Inflammatory macrophage (primary cell): ENCODE measurements at places on chromosomes 3 and 15.

DNA sequence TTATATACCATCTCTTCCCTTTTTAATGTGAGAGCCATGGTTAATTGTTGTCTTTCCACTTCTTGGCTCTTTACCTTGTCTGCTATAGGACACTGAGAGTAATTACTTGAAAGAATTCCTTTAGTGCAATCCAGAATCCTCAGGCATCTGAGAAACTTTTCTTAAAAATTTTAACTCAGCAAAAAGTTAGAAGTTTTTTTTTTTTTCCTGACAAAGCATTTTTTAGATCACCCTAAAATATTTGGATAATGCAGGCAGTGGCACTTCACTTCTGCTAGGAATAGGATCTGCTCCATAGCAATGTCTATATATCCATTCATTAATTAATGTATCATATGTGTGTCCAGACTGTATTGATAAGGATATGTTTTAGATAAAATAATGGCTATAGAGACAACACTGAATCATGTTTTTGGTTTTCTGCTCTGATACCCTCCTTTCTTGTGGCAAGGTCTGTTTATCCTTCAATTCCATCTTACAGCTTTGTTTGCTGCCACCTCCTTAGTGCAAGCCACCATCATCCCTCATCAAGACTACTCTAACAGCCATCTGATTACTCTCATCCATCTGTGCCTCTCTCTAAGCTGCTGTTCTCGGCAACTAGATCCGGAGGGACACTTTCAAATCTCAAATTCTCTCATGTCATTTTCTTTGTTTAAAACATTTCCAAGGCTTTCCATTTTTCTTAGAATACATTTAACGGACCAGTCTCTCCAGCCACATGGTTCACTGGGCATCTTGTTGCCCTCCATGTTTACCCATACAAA lies 563.5 kb downstream of the EDEM1 start:
- DNase-seq = no peak

DNA sequence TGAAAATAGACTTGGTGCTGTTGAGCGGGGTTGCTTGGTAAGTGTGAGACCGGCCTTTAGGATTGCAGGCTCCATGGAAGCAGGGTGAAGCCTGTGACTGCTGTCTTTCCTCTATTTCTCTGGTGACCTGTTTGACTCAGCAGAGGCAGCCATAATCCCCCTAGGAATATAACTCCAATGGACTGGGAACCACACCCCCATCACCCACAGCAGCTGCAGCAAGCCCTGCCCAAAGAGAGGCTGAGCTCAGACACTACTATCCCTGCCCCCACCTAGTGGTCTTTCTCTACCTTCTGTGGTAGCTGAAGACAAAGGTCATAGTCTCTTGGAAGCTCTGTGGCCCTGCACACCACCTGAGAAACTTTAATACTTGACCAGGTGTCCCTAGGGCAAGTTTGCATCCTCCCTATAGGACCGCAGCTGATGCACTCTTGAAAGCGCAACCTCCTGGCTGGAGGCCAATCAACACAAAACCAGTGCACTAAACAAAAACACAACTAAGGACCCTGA lies 133.6 kb upstream of the MRPL3 start:
- no peak for DNase-seq

DNA sequence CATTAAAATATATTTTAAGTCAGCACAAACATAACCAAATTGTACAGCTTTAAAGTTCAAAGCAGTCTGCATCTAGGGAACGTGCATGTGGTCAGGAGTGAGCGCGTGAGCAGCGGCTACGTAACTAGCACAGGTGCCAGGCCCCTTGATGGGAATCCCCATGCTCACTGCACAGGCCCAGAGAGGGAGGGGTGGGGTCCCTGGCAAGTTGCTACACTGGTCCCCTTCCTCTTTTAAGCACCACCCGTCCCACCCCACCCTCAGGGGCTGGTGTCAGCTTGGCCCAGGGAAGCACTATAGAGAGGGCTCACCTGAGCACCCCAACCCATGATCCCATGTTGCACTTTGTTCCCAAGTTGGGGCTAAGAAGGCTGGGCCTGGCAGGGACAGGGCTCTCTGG lies 835 bp upstream of the GMPPB start:
- DNase-seq = no peak

DNA sequence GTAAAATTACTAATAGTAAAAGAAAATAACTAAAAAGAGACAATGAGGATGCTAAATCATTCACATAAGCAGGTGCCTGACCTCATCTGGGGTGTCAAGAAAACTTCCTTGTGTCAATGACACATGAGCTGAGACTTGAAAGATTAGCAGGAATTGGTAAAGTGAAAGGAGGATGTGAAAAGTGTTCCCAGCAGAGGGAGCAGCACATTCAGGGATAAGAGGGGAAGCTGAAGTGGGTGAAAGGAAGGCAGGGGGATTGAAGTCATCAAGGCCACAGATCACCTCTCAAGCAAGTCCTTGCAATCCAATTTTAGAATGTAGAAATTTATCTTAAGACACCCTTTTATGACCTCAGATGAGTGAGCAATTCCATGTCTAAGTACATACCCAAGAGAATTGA lies 60.2 kb upstream of the ACP3 start:
- peak; percentile 75 for DNase-seq

- no peak for DNase-seq
Measured at GRCh38 chr3:71578054-71578751, 5.3 kb downstream of the FOXP1 start.

DNA sequence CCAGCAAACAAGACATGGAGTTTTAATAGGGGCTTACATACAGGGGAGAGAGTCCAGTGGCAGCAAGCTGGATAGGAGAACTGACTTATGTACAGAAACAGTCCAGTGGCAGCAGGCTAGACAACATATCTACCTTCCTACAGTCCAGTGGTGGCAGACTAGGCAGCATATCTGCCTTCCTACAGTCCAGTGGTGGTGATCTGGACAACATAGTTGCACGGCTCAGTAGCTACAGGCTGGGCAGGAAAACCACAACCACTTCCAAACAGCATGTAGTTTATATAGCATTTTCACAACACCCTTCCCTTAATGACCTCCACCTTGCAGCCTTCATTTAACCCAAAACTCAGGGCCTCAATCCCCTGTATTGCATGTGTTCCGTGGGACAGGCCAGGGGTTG lies 181.3 kb upstream of the EIF1B start:
- DNase-seq = no peak

- DNase-seq = no peak
Measured at GRCh38 chr3:172974969-172975368, 166.1 kb downstream of the SPATA16 start.

- peak; percentile 72 for DNase-seq
Measured at GRCh38 chr15:85832394-85832793, 37.7 kb upstream of the KLHL25 start.

DNA sequence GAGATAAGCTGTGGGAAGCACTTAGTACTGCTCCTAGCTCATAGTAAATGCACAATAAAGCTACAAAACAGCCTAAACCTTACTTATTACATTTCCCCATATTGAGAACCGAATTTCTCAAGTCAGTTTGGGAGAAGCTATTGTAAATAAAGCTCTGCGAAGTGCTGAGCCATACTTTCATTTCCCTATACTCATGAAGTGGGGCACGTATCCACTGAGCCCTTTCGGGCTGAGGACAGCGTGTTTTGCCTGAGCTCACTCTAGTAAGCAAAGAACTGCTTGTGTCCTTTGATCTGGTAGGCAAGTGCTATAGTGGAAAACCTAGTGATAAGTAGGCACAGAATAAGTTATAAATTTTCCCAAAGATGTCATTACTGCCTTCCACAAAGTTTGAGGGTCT lies 165.0 kb downstream of the RSL24D1 start:
- DNase-seq = peak; percentile 59

DNA sequence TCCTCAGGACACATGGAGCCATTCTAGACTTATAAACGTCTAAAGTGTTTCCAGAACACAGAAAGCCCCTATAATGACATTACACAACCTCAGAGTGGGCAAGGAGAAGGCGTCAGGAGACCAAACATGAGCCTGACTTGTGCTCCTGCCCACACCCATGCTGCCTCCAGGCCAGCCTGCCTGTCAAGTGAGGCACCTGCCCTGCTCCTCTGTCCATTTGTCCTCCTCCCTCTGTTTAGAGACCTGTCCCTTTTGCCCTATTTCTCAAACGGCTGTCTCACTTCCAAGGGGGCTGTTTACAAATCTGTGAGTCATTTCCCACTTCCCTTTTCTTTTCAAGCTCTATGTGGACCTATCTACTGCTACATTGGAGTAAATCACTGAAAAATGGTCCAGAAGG lies 21.0 kb downstream of the ZDHHC3 start:
- peak; percentile 90 for DNase-seq

DNA sequence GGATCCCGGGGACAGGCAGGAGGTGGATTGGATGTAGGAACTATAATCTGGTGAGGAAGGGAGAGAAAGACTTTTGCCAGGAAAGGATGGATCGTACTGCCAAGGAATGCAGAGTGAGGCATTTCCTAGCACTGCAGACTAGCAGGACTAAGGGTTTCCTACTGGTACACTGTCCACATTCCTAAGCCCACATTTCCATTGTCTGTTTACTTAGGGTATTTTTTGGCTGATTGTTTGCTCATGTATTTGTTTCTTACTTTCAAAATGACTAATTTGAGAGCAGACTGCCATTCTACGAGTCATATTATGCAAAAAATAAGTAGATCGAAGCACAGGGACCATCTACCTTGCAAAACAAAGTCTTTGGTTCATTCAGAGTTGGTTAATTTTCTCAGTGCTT lies 1029.5 kb upstream of the NR2F2 start:
- DNase-seq = no peak

DNA sequence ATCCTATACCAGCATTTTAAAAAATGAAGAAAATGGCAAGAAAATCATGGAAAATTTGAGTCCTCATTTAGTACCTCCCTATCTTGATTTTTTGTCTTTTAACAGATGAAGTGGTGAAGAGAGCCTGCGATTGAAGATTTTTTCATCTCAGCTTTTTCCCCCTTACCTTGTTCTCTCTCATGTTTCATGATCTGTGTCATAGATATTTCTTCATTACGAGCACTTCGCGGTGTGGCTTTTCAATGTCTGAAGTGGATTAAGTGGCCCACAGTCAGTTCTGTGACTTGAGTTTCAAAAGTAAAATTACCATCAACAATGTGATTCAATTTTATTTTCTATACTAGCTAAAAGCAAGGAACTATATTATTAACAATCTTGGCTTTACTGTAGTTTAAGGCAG lies 147.2 kb downstream of the FNDC3B start:
- no peak for DNase-seq

GRCh38 chr3:16140116-16140893 lies 34.2 kb upstream of the GALNT15 start:
- no peak for DNase-seq

GRCh38 chr3:64379221-64379620 lies 154.0 kb upstream of the PRICKLE2 start:
- no peak for DNase-seq

- DNase-seq = no peak
Measured at GRCh38 chr3:157294953-157295352, 135.0 kb upstream of the CCNL1 start.

GRCh38 chr15:52060501-52060900 lies 41.5 kb downstream of the MAPK6 start:
- no peak for DNase-seq

- DNase-seq = no peak
Measured at GRCh38 chr3:153809097-153809496, 312.1 kb upstream of the ARHGEF26 start.

- DNase-seq = no peak
Measured at GRCh38 chr3:99902091-99902490, 84.4 kb downstream of the CMSS1 start.

DNA sequence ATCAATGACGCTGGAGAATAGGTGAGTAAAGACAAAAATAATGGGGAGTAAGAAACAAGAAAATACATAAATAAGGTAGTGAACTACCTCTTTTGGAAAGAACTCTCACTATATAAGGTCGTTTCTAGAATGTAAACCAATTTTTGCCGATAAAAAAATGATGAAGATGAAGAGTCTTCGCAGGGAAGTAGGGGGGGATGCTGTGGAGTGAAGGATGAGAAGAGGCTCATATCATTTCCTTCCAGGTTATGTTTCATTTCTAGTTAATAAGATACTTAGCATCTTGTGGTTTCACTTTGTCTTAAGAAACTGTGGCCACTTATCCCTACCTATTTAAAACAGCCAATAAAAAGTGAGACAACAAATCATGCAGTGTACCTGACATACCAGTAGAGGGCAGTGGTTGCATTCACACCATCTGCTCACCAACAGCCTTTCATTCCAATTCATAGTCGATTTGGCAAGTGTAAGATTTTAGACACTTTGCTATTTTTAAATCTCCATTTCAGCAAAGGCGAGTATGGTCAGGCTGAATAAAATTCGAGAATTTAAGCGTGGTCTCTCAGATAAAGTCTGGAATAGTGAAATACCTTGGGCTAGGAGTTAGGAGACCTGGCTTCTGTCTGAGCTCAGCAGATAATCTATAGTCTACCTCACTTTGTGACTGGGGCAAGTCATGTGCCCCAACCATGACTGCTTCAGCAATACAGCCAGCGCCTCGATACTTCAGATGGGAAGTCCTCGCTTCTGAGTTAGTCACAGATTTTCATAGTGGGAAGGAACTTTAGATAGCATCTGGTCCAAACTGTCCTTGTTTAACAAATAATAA lies 28.9 kb upstream of the ICE2 start:
- peak; percentile 36 for DNase-seq

GRCh38 chr3:197297002-197297401 lies 1.4 kb downstream of the DLG1 start:
- DNase-seq = no peak

- no peak for DNase-seq
Measured at GRCh38 chr3:13276438-13277195, 143.5 kb downstream of the NUP210 start.

DNA sequence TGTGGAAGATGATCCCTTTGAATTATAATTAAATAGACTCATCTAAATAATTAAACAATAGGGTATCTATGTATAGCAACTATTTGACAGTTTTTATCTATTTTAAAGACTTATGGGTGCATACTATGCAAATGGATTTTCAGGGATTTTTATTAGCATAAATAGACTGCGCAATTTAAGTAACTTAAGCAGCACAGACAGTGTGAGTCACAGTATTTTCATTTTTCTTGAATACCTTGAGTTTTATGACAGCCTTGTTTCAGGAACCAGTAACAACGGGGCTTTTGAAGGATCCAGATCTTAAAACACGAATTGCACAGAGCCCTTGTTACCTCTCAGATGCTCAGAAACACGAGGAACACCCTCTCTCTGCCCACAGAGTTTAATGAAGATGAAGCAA lies 175.5 kb upstream of the CD96 start:
- no peak for DNase-seq

DNA sequence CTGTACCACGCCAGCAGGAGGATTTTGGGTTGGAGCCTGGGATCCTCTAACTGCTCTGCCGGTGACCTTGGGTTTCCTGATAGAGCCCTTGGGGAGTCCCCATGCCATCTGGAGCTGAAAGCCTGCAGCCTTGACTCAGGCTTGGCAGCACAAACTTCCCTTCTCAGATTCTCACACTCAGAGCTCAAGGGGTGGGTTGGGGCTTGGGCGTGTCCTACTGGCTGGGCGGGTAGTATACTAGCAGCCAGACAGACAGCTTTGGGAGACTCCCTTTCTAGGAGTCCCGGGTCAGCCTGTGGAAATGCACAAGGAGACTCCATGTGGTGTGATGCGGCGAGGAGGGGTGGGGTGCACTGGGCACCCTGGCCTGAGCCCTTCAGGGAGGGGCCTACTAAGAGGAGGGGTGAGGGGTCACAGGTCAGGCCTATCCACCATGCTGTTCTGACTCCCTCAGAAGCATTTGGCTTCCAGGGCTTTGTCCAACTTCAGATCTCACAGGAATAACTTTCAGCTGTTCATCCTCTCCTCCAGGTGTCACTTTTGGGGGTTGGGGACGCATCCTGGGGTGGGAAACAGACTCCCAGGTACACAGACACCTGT lies 21.6 kb upstream of the PLXNA1 start:
- peak; percentile 39 for DNase-seq
